CD4-positive, alpha-beta memory T cell (primary cell): ENCODE measurements at places on chromosomes 1 and 21. TPM values are rescaled to one million over a fixed set of nuclear protein-coding genes. Genes with fewer than 3 reads are reported as not detected.
A peak's percentile ranks its signal among the peaks of the same experiment; 100 is the strongest.

IL19 gene
- not detected for total RNA-seq

PRAMEF27 gene
- not detected for total RNA-seq

SLC6A17 gene
- not detected for total RNA-seq

DNA sequence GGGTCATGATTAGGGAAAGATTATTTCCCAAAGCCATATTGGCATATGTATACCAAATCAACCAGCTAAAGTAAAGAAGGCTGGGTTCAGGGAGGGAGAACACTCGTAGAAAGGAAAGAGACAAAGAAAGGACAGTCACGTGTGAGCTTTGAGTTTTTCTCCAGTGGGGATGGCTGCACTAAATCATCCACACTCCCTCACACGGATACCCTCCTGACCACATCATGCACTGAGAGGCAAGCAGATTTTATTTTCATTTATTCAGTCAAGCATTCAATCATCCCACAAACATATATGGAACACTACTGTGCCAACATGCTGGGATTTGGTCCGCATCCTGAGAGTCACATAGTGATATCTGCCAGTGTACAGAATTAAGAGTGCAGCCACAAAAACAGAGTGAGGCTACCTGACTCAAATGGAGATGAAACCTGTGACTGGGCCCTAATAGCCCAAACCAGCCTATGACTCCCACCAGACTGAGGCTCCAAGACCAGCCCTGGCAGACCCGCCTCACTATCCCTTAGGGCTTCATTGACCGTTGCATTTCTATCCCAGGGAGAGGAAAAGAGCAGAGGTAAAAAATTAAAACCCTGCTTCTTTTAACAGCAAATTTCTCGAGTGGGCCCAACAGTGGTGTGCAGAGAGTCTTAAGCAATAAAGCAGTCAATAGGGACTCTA lies 155.9 kb downstream of the BARHL2 start:
- H3K4me1 ChIP-seq, result no peaks in the 10 kb centered on the region
- no peak overlapping the region for H3K4me3 ChIP-seq
- H3K27ac ChIP-seq, result no peak overlapping the region
- DNase-seq, result no peak
- H3K36me3 ChIP-seq, result no peaks in the 10 kb centered on the region

DNA sequence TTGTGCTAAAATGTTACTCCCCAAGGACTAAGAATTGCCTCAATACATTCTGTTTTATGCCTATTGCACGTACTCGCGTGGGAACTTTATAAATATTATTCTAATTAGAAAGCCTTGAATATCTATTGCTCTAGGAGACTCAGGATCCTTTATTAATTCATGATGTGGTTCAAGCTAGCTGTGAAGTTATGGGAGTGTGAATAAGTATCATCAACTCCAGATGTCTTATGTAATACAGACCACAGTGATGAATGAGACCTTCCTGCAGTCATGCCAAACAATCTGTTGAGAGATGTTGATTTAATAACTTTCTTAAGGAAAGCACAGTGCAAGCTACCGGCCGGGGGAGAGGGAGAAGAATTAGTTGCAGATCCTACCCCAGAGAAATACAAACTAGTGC lies 519.2 kb upstream of the ZP4 start:
- H3K36me3 ChIP-seq, result no peaks in the 10 kb centered on the region
- H3K4me1 ChIP-seq, result no peaks in the 10 kb centered on the region
- H3K27ac ChIP-seq, result no peak overlapping the region
- no peaks in the 10 kb centered on the region for H3K27me3 ChIP-seq
- no peak overlapping the region for H3K4me3 ChIP-seq

- no peak for DNase-seq
- H3K27me3 ChIP-seq, result no peaks in the 10 kb centered on the region
- H3K27ac ChIP-seq, result peak overlapping the region; percentile 85
- peak overlapping the region; percentile 97 for H3K4me3 ChIP-seq
- peaks cover 61% of the 10 kb centered on the region for H3K4me1 ChIP-seq
- H3K36me3 ChIP-seq, result peaks cover 26% of the 10 kb centered on the region
These were observed 583 bp upstream of the B4GALT3 start for GRCh38 chr1:161177936-161178244.

GRCh38 chr1:184404727-184405027 lies 17.8 kb downstream of the C1orf21 start:
- no peaks in the 10 kb centered on the region for H3K36me3 ChIP-seq
- no peaks in the 10 kb centered on the region for H3K4me1 ChIP-seq
- no peak overlapping the region for H3K27ac ChIP-seq
- no peak for DNase-seq
- no peak overlapping the region for H3K4me3 ChIP-seq
- H3K27me3 ChIP-seq, result peaks cover 3% of the 10 kb centered on the region

GRCh38 chr1:167532375-167532774 lies 14.0 kb upstream of the CD247 start:
- no peak overlapping the region for H3K27ac ChIP-seq
- no peaks in the 10 kb centered on the region for H3K36me3 ChIP-seq
- no peak overlapping the region for H3K4me3 ChIP-seq
- DNase-seq, result no peak
- no peaks in the 10 kb centered on the region for H3K27me3 ChIP-seq

DNA sequence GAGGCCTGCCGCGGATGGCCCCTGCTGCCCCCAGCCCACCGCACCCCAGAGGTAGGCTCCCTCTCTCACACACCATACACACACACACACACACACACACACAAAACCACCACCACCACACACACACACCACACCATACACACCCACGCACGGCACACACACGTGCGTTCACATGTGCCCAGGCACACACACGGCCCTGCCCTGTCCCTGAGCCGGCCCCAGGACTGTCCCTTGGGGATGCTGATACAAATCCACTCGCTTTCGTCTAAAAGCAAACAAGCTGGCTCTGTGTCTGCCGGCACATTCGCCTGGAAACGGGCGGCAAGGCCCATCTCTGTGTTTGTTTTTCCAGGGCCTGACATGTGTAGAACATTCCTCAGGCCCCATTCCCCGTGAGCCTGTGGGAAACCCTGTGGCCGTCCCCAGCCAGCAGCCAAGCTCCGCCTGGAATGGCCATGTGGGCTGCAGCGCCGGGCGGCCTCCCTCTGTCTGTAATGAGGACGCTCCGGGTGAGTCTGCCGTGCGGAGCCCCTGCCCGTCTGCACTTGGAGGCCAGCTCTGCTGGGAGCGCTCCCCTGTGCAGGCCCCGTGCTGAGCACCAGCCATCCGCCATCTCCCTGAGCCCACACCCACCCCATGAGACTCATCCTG lies 67.4 kb downstream of the DMRTB1 start:
- H3K36me3 ChIP-seq, result no peaks in the 10 kb centered on the region
- no peak overlapping the region for H3K27ac ChIP-seq
- H3K27me3 ChIP-seq, result no peaks in the 10 kb centered on the region
- DNase-seq, result no peak
- H3K4me1 ChIP-seq, result no peaks in the 10 kb centered on the region
- H3K4me3 ChIP-seq, result no peak overlapping the region
